ENCODE measurements at places on chromosomes 6 and 20.

GRCh38 chr20:38230253-38230551 is 30.3 kb downstream of the KIAA1755 start:
- DNase-seq, result no peak

DNA sequence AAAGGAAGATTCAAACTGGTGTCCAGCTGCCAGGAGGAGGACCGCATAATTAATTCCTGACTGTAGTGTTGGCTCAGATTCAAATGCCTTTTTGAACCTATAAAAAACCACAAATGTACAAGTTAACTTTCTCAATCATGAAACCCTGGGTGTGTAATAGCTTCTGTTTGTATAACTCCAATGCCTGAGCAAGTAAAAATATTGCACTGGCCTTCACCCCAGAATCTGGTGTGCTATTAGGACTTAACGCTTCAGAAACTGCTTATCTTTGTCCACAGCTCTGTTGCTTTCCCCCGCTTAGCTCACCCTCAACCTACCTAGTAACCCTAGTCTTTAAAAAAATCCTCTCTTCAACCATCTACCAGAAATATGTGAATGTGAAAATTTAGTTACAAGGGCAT is 119.1 kb upstream of the MAP7 start:
- no peak for DNase-seq

- DNase-seq, result no peak
Measured at GRCh38 chr20:1863296-1863695, 31.9 kb upstream of the SIRPA start.

- no peak for DNase-seq
Measured at GRCh38 chr6:122389704-122390372, 9.6 kb upstream of the HSF2 start.

GRCh38 chr6:76992553-76992952 is 470.7 kb downstream of the HTR1B start:
- no peak for DNase-seq

GRCh38 chr6:127300411-127300810 is 33.7 kb downstream of the RNF146 start:
- no peak for DNase-seq

GRCh38 chr6:138248878-138249277 is 30.6 kb upstream of the PBOV1 start:
- no peak for DNase-seq

DNA sequence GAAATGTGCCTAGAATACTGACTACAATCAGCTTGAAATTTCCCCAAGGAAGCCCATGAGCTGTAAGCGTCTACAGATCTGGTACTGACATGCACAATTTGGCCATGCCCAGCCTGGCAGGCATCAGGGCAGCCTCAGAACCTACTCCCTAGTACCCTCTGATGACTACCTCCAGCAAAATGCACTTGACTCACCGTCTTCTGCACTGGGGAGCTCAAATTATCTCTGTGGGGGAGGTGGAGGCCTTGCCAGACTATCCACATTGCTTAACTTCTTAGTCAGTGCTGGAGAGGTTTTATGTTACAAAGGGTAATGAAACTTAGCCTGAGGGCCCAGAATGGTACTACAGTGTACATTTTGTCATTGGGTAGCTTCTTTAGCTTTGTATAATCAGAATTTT is 126.0 kb upstream of the ADGRF1 start:
- DNase-seq, result no peak

DNA sequence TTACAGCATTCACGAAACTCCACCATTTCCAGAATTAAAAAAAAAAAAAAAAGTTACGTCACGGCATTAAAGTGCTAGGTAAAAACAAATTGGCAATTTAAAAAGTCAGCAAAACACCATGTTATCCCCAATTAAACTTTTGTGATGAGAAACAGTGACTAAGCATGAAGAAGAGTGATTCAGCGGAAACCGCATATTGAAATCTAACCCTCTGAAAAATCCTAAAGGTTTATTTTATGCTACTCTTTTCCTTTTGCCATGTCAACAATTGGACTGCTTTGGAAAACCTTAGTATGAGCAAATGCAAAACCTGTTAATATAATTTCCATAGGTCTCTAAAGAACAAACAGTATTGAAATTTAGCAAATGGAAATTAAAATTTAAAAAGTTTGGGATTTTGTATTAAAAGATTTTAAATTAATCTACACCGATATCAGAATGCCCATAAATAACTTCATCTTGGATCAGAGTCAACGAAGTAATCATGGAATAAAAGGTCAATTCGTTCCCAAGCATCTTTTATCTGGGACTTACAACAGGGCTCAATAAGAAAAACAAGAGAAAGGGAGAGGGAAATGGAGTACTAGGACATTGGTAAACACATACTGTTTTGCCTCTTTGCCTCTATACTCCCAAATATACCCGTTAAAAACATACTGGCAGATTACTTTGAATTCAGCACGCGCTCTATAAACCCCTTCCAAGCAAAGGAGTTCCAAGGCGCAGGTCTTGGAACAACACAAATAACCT is 1.1 kb downstream of the FBXO30 start:
- no peak for DNase-seq

DNA sequence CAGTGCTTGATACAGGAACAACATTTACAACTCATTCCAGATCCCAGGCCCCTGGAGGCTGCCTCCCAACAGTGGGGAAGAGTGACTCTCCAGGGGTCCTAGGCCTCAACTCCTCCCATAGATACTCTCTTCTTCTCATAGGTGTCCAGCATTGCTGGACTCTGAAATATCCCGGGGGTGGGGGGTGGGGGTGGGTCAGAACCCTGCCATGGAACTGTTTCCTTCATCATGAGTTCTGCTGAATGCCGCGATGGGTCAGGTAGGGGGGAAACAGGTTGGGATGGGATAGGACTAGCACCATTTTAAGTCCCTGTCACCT is 4.2 kb downstream of the PIM1 start:
- no peak for DNase-seq

GRCh38 chr6:123788319-123788718 is 15.3 kb upstream of the NKAIN2 start:
- DNase-seq, result no peak

DNA sequence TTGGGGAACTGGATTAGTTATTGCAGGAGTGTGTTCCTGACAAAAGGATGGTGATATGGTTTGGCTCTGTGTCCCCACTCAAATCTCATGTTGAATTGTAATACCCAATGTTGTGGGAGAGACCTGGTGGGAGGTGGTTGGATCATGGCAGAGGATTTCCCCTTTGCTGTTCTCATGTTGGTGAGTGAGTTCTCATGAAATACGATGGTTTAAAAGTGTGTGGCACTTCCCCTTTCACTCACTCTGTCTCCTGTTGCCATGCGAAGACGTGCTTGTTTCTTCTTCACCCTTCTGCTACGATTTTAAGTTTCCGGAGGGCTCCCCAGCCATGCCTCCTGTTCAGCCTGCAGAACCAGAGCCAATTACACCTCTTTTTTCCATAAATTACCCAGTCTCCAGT is 16.2 kb upstream of the TREM1 start:
- no peak for DNase-seq
